ENCODE measurements at places on chromosomes 7 and 10.
A peak's percentile ranks its signal among the peaks of the same experiment; 100 is the strongest.

DNA sequence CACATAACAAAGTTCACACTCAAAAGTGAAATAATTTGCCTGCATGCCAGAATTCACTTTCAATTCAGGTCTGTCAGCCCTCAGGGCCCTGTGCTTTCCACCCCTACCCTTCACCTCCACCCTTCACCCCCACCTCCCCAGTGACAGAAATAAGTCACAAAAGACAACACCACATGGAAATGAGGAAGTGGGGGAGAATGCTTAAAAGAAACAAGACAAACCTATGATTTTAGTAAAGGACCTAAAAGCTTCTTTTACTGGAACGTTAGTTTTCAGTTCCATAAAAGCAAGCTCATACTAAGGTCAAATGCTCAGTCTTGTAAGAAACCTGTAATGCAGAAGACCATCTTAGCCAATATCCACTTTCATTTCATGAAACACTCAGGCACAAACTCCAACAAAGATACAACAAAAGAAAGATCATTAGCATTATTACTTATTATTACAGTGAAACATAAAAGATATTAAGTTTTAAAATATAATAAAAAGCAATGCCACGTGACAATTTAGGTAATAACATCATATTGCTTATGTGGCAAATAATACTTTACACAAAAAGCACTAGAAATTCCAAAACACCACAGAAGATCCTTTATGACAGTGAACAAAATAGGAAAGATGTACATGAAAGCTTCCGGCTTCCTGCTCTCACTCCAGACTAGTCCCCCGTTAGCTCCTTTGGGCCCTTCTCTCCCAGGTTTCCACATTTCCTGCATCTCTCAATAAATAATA is 112.1 kb downstream of the LMBR1 start:
- no peak for DNase-seq

DNA sequence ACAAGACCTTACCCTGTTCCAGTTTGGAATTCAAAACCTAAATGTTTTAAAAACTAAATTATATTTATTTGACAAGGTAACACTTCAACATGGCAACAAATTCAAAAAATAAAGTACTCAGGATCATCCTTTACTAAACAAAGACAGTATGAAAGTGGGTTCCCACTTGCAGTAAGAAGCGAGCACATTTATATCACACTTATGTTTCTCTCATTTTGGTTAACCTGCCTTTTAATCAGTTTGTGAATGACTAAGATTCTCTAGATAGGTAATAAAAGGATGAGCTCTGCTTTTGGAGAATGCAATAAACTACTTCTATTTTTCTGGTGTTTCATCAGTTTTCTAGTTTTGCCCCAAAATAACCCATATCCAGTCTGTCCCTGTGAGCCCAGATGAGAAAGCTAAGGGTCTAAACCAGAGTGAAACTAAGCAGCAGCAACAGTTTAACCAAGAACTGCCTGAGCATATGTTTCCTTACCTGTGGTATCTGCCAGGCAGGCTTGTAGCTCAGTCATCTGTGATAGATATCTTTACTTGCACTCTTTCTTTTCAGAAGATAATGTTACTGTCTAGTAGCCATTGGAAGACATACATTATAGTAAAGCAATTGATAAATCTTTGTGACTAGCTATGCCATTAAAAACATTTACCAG is 64.1 kb downstream of the ABLIM1 start:
- DNase-seq = no peak

DNA sequence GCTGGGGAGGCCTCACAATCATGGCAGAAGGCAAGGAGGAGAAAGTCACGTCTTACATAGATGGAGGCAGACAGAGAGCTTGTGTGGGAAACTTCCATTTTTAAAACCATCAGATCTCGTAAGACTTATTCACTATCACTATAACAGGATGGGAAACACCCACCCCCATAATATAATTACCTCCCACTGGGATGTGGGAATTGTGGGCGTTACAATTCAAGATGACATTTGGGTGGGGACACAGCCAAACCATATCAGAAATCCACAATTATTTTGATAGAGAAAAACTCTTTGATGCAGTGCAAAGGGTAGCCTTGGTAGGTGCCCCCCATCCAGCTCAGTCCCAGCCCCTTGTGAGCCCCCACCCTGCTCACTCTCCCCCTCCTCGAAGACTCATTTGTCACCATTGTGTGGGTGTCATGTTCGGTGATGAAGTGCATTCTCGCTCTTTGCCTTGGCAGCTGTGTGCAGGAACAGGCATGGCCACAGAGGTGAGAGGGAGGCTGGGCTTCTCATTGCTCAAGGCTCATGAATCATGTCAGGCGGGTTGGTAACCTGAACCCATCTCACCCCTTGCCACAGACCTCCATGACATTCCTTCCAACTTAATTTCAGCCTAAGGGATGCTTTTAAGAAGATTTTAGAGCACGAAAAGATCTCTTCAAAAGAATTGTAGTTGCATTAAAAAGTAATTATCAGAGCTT is 75.9 kb downstream of the BUB3 start:
- DNase-seq = peak; percentile 31

GRCh38 chr7:27745064-27745583 is 5.2 kb downstream of the TAX1BP1 start:
- DNase-seq = peak; percentile 48

GRCh38 chr10:77455561-77455960 is 182.0 kb downstream of the KCNMA1 start:
- DNase-seq = no peak

DNA sequence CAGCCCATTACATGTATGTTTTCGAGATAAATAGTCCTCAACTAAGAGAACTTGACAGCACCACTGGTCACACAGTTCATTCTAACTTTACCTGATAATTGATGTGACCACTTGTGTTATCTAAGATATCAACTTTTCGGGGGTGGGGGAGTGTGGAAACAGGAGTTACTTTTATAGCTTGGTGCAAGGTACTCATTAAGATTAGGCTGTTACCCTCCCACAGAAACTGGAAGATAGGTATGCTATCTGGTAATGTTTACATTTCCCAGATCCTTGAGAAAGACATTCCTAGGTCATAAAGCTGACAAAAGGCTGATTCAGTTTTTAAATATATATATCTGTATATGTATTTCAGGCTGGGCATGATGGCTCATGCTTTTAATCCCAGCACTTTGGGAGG is 11.1 kb downstream of the ERVW-1 start:
- no peak for DNase-seq

DNA sequence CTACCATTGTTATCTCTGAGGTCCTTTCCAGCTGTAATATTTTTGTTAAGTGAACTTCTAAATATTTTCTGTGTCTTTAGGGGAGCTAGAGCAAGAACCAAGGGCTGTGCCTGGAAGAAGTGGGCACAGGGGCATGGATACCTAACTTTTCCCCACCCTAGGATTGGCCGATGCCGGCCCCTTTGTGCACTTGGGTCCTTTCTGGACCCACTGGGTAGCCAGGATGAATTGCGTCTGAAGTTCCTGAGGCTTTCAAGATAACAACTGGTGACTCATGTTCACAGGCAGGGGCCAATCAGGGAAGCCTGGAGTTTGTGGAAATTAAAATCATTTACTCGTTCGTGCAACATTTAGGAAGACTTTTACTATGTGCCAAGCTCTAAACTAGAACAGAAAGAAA is 758 bp downstream of the DPCD start:
- DNase-seq = peak; percentile 50

GRCh38 chr7:91165846-91166230 is 98.4 kb upstream of the FZD1 start:
- DNase-seq = no peak

DNA sequence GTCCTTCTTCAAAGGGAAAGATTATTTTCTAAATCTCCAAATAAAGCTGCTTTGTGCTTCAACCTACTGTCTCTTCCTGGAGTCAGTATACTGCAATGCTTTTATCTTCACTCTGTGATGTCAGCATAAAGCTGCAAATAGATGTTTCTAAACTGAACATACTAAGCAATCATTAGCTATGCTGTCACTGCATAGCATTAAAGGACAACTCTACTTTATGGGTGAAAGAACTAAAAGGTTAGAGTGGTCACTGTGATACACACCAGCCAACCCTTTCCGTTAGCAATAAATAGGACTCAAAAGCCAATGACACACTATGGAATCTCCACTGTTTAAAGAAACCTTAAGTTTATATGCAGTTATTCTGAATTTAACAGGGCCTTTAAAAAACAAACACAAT is 1.8 kb downstream of the CCDC186 start:
- DNase-seq = no peak

DNA sequence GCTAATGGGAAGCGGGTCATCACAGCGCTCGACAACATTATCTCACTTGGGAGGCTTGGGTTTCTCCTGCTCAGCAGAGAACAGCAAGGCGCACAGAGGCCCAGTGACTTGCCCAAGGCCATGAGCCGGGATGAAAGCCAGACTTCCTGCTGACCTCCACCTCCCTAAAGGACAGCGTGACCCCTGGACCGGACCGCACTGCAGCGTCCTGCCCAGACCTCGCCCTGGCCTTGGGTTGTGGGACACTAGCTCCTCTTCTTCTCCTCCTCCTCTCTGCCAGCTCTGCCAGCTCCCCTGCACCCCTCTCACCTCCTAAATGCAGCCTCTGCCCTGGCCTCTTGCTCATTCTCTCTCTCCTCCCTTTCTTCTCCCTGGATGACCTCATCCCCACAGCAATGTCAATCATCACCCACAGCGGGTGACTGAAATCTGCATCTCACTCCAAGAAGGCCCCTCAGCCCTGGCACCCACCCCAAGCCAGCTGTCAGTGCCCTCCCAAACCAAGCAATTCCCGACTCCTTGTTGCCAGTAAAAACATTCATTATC is 19.4 kb downstream of the SPOCK2 start:
- peak; percentile 44 for DNase-seq

DNA sequence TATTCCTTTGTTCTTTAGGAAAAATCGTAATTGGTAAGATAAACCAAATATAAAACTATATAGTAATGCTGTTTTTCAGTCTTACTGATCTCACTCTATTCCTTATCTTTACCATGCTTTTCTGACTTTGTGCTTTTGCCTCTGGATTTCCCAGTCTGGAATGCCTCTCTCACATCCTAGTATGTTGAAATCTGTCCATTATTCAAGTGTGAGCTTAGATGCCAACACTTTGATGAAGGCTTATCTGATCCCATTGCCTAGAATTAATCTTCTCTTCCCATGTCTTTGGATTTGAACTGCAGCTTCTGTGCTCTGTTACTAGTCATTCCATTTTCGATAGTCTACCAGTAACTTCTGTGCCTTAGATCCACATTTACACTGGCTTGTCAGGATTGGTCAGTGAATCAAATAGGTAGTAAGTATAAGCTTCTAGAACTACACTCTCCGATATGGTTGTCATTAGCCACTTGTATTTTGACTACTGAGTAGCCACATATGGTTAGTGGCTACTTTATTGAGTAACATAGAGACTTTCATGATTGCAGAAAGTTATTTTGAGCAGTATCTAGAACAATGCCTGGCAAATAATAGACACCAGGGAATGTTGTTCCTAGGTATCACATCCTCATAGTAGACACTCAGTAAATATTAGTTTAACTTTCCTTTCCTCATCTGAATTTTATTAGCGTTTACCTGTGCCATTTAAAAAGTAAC is 92.9 kb downstream of the BMPR1A start:
- no peak for DNase-seq

DNA sequence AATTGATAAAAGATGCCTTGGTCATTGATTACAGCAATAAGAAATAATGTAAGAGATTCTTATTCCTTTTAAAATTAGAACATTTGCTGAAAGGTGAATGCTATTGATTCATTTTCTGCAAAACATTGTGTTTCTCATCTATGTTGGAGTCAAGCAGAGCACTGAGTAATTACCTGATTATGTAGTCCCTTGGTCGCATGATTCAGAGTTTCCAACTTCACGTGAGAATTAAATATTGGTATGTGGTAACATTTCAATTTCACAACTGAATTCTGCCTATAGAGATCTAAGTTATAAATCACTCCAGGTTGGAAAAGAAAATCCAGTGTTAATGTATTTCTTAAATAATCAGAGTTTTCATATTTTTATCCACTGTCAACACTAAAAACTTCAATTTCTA is 701.4 kb downstream of the PHTF2 start:
- no peak for DNase-seq
